ENCODE measurements at places on chromosomes 6 and 20. TPM values are rescaled to one million over a fixed set of nuclear protein-coding genes. Genes with fewer than 3 reads are reported as not detected.

GRCh38 chr20:20203784-20204183 lies 151.5 kb downstream of the CFAP61 start:
- H3K4me3 ChIP-seq: peak overlapping the region; percentile 63
- H3K4me1 ChIP-seq: peaks cover 61% of the 10 kb centered on the region
- DNase-seq: no peak
- peaks cover 4% of the 10 kb centered on the region for H3K27me3 ChIP-seq
- H3K36me3 ChIP-seq: peaks cover 3% of the 10 kb centered on the region

DNA sequence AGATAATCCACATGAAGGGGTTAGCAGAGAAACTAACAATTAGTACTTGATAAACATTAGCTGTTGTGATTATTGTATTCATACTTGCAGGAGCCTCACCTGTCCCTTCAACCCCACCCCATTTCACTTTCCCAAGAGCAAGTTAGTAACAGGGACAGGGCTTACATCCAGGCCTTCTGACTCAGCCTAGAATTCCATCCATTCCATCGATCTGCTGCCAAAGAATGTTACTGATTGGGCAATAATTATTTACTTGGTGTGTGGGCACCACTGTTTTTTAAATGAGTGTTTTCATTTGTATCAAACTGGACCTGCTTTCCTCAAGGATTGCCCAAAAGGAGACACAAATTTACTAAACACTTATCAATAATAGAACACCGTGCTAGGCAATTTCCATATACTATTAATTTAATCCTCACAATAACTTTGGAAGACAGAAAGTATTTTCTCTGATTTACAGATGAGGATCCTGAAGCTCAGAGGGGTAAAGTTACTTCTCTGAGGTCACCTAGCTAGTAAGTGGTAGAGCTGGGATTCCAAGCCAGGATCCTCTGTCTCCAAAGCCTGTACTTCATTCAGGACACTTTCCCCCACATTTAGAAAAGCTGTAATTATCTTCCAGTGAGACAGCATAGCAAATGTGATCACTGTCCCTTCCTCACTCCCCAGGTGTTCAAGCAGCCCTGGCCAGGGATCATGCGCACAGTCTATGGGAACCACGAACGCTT lies 32.8 kb downstream of the GSS start:
- peaks cover 16% of the 10 kb centered on the region for H3K36me3 ChIP-seq
- H3K27ac ChIP-seq: no peak overlapping the region
- H3K27me3 ChIP-seq: peaks cover 3% of the 10 kb centered on the region
- peaks cover 13% of the 10 kb centered on the region for H3K4me1 ChIP-seq
- no peak overlapping the region for H3K4me3 ChIP-seq
- no peak for DNase-seq

GRCh38 chr20:10924644-10925201 lies 250.9 kb upstream of the JAG1 start:
- no peaks in the 10 kb centered on the region for H3K27me3 ChIP-seq
- H3K4me3 ChIP-seq: no peak overlapping the region
- H3K4me1 ChIP-seq: peaks cover 4% of the 10 kb centered on the region
- no peak for DNase-seq
- no peak overlapping the region for H3K27ac ChIP-seq

GRCh38 chr6:157151989-157152388 lies 171.3 kb downstream of the TMEM242 start:
- H3K4me3 ChIP-seq: no peak overlapping the region
- H3K27ac ChIP-seq: no peak overlapping the region
- peaks cover 23% of the 10 kb centered on the region for H3K4me1 ChIP-seq

DNA sequence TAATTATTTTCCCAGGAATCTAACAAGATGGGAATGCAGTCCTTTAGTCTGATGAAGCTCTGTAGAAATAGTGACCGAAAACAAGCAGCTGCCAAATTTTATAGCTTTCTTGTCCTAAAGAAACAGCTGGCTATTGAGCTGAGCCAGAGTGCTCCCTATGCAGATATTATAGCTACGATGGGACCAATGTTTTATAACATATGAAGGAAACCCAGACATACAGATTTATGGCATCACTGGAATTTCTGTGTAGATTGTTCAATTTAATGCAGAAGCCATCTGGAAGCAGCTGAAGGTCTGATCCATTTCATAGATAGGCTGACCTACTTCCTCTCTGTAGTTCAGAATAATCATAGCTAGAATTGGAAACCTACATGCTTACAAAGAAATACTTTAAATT lies 11.8 kb upstream of the SNPH start:
- no peak overlapping the region for H3K4me3 ChIP-seq
- no peaks in the 10 kb centered on the region for H3K4me1 ChIP-seq
- no peak overlapping the region for H3K27ac ChIP-seq

LHFPL5 gene
- 1.7 TPM for total RNA-seq

ZC3H12D gene
- 48.7 TPM for total RNA-seq

GRIK2 gene
- total RNA-seq: 95.5 TPM

SLC22A2 gene
- total RNA-seq: not detected
